ENCODE measurements at places on chromosomes 2 and 18.

DNA sequence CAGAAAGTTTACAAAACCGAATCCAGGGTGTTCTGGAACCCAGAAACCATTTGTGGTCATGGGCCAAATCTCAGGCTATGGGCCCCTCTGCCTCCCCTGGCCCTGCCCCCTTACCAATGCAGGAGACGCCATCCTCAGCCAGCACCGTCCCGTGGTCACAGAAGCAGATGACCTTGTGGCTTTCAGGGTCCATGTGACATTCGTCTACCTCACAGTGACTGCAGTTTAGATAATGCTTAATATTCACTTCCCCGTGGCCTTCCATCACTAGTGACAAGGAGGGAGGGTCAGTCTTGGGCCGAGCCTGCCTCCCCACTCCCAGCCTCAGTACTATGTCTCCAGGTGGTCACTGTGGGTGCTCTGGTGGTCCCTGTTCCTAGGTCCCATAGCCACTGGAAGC, 111.6 kb downstream of the CLIP4 start:
- no peak for DNase-seq

DNA sequence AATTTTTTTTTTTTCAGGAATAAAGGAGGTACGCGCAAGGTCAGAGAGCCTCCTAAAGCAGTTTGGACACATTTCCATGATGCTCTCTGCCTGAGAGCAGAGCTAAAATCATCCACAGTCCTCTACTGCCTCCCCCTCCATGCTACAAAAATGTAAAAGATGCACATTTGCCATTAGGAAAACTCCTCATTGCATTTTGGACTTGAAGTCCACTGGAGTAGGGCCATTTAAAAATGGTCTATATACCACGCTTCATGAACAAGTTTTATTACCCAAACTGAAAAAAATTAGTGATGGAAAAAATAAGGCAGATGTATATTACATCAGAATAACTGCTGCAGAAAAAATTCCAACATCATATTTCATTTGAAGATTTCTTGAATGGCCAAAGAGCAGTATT, 256.0 kb downstream of the AFF3 start:
- no peak for DNase-seq

- DNase-seq = no peak
Measured at GRCh38 chr2:147632198-147632597, 212.6 kb upstream of the ACVR2A start.

DNA sequence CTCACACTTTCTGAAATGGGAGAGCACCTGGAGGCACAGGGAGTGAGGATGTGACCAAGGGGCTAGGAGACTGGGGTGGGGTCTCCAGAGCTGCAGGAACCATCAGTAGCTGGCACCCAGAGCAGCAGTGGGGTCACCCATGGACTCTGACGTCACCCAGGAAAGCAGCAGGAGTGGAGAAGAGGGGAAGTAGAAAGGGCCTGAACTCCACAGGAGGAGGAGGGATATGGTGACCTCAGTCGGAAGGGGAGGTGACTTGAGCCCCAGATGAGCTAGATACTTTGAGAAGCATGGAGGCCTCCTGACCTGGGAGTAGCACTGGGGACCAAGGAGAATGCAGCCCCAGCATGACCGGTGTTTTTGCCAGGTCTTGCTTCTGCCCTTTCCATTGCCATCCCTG, 8.8 kb downstream of the NMUR1 start:
- no peak for DNase-seq

GRCh38 chr2:47631306-47631705, 151.6 kb upstream of the MSH6 start:
- no peak for DNase-seq

DNA sequence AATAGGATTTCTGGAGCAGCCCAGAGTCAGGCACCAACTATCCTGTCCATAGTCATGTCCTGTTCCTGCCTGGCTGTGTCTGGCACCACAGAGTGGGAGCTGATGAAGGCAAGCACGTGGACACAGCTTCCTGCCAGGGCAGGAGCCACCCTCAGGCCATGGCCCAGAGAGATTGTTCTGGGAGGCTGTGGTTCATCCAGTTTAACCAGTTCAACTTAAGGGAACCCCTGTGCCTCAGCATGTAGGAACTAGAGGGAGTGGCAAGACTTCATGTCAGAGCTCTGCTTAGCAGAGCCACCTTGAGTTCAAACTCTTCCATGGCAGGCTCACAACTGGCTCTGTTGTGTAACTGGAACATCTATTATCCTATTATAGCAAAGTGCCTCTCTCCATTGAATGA, 73.2 kb upstream of the NCKAP5 start:
- DNase-seq = peak; percentile 41

DNA sequence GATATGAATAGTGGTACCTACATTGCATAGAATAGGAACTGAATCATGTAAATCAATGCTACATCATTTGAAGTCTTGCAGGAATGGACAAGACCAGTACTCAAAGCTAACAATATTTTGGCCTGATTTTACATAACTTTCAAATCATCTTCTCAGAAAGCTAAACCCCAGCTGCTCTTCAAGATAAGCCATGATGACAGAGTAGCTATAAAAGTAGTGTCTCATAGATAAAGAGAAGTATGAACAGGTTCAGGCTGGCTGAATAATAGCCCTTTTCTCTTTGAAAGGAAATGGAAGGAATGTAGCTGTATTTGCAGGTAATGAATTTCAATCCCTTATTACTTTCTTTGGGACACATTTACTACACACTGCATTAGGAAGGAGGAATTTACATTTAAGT, 28.2 kb downstream of the TSPYL6 start:
- DNase-seq = no peak

- DNase-seq = no peak
Measured at GRCh38 chr2:36438449-36438977, 82.9 kb downstream of the CRIM1 start.

GRCh38 chr2:201353116-201353515, 4.0 kb downstream of the FLACC1 start:
- no peak for DNase-seq

DNA sequence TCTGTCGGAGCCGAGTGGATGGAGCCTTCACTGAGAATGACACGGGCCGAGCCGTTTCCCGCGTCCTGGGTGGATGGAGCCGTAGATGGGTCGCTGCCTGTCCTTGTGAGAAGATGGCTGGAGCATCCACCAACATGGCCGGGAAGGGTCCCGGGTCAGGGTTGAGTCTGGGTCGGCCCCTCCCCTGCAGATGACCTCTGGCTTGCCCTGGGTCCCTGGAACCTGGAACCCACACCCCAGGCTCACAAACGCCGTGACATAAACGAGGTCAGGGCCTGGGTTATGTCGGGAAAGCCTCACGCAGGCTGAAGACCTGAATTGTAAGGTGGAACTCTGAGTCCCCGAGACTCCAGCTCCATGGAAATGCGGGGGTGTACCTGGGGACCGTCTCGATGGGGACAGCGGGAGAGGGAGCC, 94.9 kb downstream of the NFATC1 start:
- DNase-seq = no peak

GRCh38 chr18:25081001-25081400, 271.0 kb downstream of the ZNF521 start:
- no peak for DNase-seq

GRCh38 chr2:147331790-147332419, 512.9 kb upstream of the ACVR2A start:
- peak; percentile 37 for DNase-seq

GRCh38 chr2:153074207-153074606, 355.8 kb downstream of the ARL6IP6 start:
- no peak for DNase-seq

- DNase-seq = peak; percentile 63
Measured at GRCh38 chr18:65411061-65411460, 339.8 kb upstream of the CDH7 start.

DNA sequence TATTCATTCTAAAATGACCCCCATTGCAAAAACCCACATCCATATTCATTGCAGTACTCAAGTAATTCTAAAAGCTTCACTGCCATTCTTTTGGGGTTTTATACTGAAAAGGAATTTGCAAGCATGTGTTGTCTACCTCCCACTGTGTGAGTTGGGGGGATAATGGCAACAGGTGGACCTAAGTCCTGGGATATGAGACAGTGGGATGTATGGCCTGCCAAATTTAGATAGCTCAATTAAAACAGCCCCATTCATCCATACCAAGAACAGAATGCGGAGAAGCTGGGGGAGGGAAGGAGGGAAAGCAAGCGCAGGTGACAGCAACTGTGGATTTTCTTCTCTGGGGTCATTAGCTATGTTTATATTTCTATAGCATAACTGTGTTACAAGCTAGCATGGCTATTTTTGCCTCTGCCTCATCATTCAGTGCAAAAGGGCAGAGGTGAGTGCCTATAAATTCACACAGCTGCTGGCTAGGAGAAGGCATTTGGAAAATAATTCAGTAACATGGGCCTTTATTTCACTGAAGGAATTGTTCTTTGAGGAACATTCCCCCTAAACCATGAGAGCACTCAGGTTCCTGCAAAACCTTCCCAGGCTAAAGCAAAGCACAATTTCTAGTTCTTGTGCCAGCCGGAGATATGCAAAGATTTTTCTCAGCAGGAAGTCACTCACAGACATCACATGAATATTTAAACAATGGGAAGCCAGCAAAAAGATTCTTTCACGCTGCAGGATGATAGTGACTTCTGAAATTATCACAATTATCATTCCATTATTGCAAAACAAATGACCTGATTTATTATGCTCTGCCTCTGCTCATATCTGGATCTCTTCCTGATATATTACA, 393.9 kb upstream of the ACVR2A start:
- no peak for DNase-seq

GRCh38 chr2:176885001-176885643, 327.5 kb upstream of the HNRNPA3 start:
- no peak for DNase-seq

DNA sequence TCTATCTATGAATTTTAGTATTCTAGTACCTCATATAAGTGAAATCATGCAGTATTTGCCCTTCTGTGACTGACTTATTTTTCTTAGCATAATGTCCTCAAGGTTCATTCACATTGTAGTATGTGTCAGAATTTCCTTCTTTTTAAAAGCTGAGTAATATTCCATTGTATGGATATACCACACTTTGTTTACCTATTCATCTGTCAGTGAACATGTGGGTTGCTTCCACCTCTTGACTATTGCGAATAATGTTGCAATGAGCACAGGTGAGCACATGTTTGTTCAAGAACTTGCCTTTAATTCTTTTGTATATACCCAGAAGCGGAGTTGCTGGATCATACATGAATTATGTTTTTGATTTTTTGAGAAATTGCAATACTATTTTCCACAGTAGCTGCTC, 187.4 kb upstream of the RBMS1 start:
- no peak for DNase-seq

All from D341Med (cell line).